ENCODE measurements at places on chromosomes 3 and 15. TPM values are rescaled to one million over a fixed set of nuclear protein-coding genes. Genes with fewer than 3 reads are reported as not detected.

GRCh38 chr15:63908991-63909390 is 75.2 kb upstream of the HERC1 start:
- no peak for DNase-seq
- no peaks in the 10 kb centered on the region for H3K36me3 ChIP-seq
- no peak overlapping the region for H3K4me3 ChIP-seq
- H3K27me3 ChIP-seq: no peaks in the 10 kb centered on the region
- H3K27ac ChIP-seq: no peak overlapping the region

- H3K4me1 ChIP-seq: no peaks in the 10 kb centered on the region
- DNase-seq: no peak
- no peak overlapping the region for H3K27ac ChIP-seq
- H3K27me3 ChIP-seq: no peaks in the 10 kb centered on the region
- no peak overlapping the region for H3K4me3 ChIP-seq
Measured at GRCh38 chr3:29514912-29515311, 234.0 kb downstream of the RBMS3 start.

DNA sequence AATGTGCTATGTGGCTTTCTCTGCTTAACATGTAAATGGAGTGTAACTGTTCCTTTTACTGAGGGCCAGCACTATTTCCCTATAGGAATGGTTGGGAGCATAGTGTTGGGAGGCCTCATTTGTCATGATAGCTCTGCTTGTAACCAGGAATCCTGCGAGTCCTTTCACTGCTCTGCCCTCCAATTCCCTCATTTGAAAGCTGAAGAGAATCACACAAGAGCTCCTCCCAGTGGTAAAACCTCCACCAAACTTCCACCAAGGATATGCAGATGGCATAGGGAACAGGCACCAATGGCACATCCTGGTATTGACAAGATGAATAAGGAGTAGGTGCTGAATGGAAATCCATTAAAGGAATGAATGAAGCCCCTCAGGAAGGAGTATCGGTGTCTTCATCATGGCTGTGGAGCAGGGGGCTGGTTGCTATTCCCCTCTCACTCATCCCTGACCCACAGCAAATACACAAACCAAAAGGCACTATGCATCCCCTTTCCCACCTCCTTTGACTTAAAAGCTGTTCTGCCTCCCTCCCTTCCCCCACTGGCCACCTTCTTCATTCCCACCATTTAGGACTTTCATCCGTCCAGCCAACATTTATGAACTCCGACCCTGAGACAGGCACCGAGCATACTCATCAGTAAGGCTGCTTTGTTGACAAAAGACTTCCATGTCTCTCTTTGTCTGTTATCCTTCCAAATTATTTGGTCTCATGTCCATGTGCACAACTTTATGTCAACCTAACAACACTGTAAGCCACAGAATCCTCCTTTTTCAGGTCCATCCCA is 560.8 kb downstream of the FOXP1 start:
- H3K4me3 ChIP-seq: peak overlapping the region; percentile 39
- peaks cover 44% of the 10 kb centered on the region for H3K4me1 ChIP-seq
- H3K27ac ChIP-seq: peak overlapping the region; percentile 89
- peaks cover under 1% of the 10 kb centered on the region for H3K36me3 ChIP-seq

- peaks cover 5% of the 10 kb centered on the region for H3K36me3 ChIP-seq
- DNase-seq: no peak
- H3K27ac ChIP-seq: no peak overlapping the region
- H3K27me3 ChIP-seq: peaks cover 82% of the 10 kb centered on the region
- H3K4me3 ChIP-seq: no peak overlapping the region
- H3K4me1 ChIP-seq: peaks cover 7% of the 10 kb centered on the region
Measured at GRCh38 chr3:45330510-45331295, 57.7 kb upstream of the LARS2 start.

Gene NEO1
- 21.9 TPM for total RNA-seq
